ENCODE measurements at places on chromosomes 3 and 15. TPM values are rescaled to one million over a fixed set of nuclear protein-coding genes. Genes with fewer than 3 reads are reported as not detected.

CP gene
- 1.7 TPM for total RNA-seq

P2RY14 gene
- not detected for total RNA-seq

GRCh38 chr15:69824075-69824876, 273.4 kb downstream of the TLE3 start:
- DNase-seq = no peak

- DNase-seq = peak; percentile 75
Measured at GRCh38 chr3:111619833-111620232, 24.7 kb upstream of the ZBED2 start.

DNA sequence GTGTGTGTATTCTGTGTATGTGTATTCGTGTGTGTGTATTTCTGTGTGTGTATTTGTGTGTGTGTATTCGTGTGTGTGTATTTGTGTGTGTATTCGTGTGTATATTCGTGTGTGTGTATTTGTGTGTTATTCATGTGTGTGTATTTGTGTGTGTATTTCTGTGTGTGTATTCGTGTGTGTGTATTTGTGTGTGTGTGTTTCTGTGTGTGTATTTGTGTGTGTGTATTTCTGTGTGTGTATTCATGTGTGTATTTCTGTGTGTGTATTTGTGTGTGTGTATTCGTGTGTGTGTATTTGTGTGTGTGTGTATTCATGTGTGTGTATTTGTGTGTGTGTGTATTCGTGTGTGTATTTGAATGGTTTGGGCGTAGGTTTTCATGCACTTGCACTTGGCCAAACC, 405.4 kb downstream of the SOX2 start:
- no peak for DNase-seq

- DNase-seq = peak; percentile 56
Measured at GRCh38 chr15:71743861-71744382, 66.4 kb upstream of the NR2E3 start.

Measured in SJSA1 (cell line).